Skin of body (tissue), 3 donors: ENCODE measurements at places on chromosomes 13 and 19. TPM values are rescaled to one million over a fixed set of nuclear protein-coding genes. Genes with fewer than 3 reads are reported as not detected.

Gene CGB5
- not detected for total RNA-seq

DNA sequence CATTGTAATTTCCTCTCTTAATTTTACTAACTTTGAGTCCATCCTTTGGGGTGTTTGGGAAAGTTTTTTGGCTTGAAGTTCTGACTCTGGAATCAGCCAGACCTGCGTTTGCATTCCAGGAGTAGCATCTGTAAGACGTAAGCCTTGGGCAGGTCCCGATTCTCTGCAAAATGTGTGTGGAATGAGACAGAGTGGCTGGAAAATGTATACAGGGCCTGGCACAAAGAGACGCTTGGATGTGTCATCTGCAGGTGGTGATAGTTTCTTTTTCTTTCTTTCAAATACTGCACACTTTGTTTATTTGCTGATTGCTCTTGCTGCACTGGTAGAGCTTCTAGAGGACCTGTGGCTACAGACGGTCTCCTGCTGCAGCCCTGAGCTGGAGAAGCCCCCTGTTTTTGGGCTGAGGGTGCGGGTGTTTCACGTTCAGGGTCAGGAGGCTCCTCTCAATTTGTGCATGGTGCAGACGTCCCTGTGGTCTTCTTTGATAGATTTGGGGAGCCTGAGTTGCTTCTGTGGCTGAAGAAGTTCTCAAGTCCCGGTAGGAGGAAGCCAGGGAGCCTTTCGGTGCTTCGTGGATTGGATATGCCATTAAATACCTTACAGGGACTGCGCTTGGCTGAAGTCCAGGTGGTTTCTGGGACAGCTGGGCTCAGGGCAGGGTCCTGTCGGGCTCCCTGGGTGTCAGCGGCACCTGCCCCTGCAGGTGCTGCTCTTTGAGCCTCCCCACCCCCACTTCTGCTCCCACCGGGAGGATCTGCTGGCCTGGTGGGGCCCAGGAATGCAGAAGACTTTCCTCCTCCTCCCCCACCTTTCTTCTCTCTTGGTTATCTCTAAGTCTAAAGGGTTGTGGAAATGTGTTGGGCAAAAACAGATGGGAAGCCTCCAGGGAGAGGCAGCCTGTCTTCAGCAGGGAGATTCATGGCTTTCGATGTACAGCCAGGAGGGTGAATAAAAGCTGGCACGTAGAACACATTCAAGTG lies 44.0 kb upstream of the GAS6 start:
- peak; percentile 37 for DNase-seq

- DNase-seq = no peak
These were observed 1461.6 kb downstream of the PCDH9 start for GRCh38 chr13:65768545-65768944.

Gene POU2F2
- total RNA-seq = 0.30 TPM

GRCh38 chr19:14476673-14477401 lies 1.7 kb upstream of the PTGER1 start:
- DNase-seq = no peak

DNA sequence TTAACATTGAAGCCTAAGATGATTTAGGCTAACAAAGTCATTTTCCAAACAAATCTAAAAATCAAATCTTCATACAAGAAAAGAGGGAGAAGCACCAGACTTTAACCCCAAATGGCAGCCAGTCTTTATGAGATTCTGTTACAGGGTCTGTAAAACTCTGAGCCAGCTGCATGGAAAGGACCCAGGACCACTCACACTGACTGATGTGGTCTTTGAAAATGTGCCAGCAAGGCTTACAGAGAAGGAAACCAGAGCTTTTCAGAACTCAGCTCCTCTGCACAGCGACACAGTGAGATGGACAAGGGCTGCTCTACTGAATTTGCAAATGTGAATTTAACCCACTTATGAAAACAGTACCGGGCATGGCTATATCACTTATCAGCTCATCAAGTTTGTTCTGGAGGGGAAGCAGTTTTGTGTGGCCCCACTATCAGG lies 98.8 kb upstream of the SERP2 start:
- no peak for DNase-seq

Gene PSPN
- 0.59 TPM for total RNA-seq

Gene PSG1
- not detected for total RNA-seq

- no peak for DNase-seq
These were observed 157.5 kb upstream of the ZNF536 start for GRCh38 chr19:30214651-30215051.

Gene MEF2B
- total RNA-seq = 0.49 TPM
